Mucosa of descending colon (tissue), 3 donors: ENCODE measurements at places on chromosomes 16 and 17. TPM values are rescaled to one million over a fixed set of nuclear protein-coding genes. Genes with fewer than 3 reads are reported as not detected.

MLKL gene
- total RNA-seq, result 10.5 TPM

PER1 gene
- 185 TPM for total RNA-seq

GRCh38 chr17:65193716-65194293 lies 56.6 kb downstream of the RGS9 start:
- no peak for DNase-seq

DNA sequence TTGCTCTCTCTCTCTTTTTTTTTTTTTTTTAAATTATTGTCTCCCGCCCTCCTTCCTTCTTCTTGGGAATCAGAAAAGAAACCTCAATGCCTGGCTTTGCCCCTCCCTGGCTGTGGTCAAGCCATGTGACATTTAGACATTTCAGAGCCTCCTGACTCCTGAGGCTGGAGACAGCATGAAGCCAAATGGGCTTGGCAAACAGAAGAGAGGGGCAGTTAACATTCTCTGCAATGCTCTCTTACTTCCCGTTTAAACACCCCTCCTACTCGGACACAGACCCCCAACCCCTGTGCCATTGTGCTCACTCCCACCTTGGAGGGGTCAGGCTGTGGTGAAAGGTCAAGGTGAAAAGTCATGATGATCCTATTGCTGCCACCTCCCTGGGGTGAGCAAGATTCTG lies 14.7 kb upstream of the MEOX1 start:
- DNase-seq, result no peak

DNA sequence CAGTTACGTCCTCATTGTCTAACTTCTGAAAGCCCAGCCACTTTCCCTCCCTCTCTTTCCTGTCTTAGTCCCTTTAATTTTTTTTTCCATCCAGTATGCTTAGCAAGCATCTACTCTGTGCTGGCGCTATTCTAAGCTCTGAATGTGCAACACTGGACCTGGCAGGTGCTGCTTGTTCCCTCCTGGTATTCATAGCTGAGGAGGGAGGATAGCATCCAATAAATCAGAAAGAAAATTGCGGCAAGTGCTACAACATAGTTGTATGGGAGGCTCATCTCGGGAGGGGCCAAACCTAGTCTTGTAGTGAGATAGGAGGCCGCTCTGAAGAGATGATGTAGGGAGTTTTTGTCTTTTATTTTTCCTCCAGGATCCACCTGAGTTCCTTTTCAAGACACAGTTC lies 457.3 kb upstream of the HSBP1 start:
- DNase-seq, result no peak
